ENCODE measurements at places on chromosomes 16 and 17.

- no peak for DNase-seq
These were observed 12.1 kb downstream of the TBC1D26 start for GRCh38 chr17:15744074-15744676.

DNA sequence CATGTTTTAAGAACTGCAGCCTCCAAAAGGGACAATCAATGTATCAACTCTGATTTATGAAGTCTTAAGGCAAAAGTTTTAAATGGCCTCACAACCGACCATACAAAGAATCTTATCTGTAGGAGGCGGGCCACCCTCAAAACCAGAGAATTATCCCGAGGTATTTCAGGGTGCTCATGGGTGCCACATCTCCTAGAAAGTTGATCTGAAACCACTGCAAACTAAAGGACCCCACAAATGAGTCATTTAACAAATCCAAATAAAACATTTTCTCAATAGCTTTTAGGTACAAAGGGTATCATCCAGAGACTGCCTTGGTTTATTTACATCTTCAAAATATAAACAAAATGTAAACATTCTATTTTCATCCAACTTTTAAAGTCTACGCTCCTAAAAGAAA is 6.8 kb downstream of the ERN1 start:
- DNase-seq, result no peak

DNA sequence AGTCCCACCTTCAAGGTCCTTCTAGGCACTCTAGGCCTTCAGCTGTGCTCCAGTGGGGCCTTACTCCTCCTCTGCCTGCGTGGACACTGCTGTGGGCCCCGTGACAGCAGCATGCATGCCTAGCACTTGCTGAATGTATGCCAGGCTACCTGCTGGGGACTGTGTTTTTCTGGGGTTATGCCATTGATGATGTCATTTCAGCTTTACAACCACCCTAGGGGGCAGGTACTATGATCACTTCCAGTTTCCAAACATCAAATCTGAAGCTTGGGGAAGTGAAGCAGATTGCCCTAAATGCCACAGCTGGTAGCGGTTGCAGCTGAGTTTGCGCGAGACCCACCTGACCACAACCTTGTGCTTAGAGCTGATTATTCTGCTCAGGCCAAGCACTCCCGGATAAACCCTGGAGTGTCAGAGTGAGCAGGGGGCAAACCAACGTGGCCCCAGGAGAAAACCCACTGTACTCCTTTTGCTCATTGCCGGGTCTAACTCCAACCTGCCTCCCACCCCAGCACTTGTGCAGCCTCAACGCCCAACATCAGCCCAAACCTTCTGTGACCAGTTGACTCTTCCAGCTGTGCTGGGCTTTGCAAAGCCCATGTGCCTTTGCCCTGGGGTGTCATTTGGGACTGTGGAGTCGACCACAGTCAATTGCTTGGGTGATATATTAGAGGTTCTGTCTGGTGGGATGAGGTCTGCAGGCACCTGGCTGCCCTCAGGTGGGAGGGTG is 168.4 kb downstream of the ENGASE start:
- DNase-seq, result no peak

DNA sequence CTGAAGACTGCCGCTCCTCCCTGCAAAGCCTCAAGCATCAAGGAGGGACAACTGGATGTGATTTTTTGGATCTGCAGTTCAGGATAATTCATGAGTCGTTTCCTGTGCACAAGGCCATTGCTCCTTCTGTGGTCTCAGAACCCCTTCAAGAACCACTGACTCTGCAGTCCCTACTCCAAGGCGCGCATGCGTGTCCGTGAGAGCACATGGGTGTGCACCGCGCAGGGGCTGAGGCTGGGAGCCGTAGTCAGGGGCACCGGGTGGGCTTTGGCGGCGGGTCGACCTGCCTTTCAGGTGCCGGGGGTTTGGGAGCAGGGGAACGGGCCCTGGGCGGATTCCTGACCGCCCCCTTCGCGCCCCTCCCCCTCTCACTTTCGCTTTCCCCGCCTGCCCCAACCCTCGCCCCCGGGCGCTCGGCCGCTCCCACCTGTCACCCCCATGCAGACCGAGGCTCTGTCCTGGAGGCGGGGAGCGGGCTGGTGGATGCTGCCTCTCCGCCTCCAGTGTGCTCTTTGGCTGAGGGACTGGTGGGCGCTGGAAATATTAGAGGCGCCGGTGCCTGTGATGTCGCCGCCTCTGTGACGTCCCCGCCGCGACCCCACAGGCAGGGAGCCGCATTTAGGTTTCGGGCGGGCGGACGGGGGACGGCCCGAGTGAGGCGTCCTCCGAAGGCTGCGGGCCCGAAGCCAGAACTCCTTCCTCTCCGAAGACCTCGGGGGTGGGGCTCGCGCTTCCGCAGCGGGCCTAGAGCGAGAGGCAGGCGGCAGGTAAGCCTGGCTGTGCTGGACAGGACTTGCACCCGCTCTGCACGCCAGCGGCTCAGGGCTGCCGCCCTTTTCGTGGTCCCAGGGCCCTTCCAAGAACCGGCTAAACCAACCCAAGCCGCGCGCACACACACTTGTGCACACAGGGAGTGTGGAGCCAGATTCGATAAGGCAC is at the start of gene SPATA32:
TSS of gene SPATA32 (minus strand) at position 518 of the 939 bp plus-strand sequence. CDS start at position 440, 78 bp downstream.
- peak; percentile 41 for DNase-seq

GRCh38 chr17:3712811-3713463 is 10.8 kb upstream of the HASPIN start:
- no peak for DNase-seq

DNA sequence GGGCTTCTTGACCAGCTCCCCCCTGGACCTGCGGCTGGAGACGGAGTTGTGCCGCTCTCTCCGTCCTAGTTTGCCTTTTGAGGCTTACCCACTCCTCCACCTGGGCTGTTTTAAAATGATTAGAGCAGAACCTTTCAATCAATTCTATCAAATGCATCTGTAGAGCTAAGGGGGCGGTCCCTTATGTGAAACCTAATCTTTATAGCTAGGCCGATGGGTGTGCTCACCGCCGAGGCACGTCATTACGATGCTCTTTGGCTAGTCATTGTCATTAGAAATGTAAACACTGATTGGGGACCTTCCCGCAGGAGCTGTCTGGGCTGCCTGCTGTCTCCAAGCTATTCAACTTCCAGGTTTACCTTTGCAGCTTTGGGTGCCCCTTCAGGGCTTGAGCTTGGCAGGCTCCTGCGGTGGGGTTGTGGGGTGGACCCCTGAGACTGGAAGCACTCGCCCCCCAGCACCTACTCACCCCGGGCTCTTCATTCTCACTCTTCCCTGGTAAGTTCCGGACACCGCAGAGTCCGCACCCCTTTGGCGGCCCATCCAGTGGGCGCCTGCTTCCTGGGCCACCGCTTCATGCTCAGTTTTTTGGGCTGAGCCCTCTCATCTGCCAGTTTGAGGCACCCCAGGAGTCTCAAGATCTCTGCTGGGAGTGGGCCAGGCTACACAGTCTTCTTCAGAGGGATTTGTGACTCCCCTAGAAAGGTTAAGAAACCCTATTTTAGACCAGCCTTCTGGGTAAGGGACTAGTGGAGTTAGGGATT is 20.9 kb upstream of the IL17C start:
- no peak for DNase-seq

DNA sequence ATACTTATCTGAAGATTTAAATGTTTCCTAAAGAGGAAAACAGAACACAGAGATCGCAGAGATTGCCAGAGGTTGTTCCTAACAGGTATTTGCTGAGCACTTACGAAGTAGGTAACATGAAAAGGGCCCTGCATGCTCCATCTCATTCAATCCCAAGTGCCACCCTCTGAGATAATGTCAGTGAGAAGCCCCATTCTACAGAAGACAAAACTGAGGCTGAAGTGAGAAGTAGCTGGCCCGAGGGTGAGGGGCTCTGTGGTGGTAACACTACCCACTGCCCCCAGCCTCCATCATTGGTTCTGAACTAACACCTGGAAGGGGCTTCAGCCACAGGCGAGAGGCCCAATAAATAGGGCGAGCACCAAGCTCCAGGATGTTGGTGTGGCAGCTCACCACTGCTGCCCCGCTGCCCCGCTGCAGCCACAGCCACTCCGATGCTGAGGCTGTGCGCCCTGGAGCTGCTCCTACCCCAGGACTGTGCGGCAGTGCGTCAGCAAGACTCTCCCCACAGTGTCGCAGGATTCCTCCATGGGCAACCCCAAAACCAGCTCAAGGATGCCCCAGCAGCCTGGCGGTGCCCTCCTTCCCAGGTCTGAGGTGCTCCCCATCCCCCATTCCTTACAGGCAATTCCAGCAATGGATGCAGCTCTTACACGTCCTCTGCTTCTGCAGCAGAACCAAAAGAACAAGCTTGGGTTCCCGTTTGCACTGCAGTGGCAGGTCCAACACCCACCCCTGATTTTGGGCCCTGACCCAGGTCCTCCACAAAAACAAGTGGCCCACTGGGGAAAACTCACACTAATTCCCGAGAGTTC is 10.3 kb downstream of the FLCN start:
- no peak for DNase-seq

GRCh38 chr16:78761427-78761826 is 662.0 kb downstream of the WWOX start:
- DNase-seq, result no peak

DNA sequence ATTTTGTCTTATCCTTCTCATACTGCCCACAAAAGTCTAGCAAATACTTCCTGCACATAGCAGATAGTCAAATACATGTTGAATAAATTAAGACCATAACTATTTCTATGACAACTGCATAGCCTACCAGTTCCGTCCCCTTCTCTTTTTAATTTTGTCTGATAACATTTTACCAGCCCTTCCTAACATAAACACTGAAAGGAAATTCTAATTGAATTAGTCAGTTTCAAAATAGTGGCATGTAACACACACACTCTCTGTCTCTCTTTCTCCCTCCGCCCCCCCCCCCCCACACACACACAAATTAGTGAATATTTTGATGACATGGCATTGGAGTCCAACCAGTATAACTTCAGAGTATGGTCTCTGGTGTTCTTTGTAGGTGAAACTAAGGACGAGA is 41.8 kb downstream of the TNRC6C start:
- no peak for DNase-seq

- DNase-seq, result no peak
These were observed 695.8 kb downstream of the TOX3 start for GRCh38 chr16:51851111-51851510.

DNA sequence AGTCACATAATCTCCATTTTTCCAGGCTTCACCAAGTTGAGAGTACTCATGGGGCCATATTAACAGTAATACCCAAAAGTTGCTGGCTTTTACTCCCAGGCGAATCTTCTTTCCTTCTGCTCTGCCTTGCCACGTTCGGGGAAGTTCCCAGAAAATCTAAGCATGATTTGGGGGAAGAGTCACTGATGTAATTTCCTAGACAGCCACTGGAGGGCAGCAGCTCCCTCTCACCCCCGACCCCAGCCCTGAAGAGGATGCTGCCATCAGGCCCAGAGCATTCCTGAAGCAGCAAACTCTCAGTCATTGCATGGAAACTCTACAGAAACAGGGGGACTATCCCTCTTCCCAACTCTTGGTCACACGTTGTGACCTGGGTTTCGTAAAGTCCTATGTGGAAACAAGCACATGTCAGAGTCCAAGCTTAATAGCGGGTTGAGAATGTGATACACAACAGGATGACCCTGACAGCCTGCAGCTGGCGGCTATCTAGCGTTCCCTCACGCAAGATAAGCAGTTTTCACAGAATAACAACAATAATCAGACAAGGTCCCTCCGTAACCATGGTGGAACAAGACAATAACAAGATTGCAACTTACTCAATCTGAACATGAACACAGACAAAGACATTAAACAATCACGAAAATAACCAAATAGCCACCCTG is 43.8 kb upstream of the DHX40 start:
- peak; percentile 25 for DNase-seq

DNA sequence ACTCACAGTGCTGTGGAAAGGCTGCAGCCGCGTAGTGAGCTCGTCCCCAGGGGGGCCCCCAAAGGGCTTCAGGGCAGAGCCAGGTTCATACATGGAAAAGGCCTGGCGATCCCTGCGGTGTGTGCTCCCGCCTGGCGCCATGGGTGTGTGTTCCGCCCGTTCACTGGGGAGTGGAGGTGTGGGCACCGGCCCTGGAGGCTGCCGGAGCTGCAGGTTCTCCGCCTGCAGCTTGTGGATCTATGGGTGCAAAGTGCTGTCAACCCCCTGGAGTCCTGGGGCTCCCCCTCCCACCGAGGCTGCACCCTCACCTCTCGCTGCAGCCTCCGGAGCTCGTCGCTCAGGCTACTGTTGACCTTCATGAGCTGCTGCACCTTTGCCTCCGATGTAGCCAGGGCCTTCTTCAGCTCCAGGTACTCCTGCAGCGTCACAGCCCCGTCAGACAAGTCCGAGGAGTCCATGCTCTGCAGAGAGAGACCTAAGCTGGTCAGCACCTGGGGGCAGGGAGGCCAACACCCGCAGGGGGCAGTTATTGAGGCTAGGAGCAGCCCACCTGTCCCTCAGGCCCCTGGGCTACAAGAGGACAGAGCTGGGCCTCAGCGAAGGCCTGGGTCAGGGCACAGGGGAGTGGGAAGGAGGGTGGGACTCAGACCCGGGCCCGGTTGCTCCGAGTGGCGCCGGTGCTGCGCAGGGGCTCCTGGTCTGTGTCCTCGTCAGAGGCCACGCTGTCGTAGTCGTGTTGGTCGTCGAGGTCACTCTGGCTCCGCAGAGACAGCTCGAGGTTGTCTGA is 7.9 kb downstream of the TP53I13 start:
- no peak for DNase-seq

DNA sequence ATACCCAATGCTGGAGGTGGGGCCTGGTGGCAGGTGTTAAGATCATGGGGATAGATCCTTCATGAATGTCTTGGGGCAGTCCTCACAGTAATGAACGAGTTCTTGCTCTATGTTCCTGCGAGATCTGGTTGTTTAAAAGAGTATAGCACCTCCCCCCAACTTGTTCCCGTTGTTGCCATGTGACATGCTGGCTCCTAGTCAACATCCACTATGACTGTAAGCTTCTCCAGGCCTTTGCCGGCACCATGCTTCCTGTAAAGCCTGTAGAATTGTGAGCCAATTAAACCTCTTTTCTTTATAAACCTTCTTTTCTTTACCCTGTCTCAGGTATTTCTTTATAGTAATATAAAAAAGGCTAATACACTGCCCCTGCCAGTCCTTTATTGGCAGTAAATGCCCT is 33.3 kb downstream of the RANBP10 start:
- DNase-seq, result no peak

DNA sequence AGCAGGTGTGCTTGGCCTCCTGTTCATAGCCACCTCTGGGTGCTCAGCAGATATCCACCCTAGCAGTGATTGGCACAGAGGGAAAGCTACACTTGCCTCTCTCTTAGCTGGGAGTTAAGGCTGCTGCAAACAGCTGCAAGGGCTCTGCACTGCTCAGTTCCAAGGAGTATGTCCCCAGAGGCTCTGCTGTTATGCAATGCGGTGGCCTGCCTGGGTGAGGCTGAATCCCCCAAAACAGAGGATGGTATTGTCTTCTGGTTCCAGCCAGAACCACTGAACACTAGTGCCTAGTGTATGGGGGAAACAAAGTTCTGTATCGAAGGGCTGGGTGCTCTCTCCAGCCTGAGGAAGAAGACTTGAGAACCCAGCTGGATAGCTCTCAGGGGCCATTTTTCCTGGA is 16.8 kb downstream of the TMEM94 start:
- DNase-seq, result no peak

DNA sequence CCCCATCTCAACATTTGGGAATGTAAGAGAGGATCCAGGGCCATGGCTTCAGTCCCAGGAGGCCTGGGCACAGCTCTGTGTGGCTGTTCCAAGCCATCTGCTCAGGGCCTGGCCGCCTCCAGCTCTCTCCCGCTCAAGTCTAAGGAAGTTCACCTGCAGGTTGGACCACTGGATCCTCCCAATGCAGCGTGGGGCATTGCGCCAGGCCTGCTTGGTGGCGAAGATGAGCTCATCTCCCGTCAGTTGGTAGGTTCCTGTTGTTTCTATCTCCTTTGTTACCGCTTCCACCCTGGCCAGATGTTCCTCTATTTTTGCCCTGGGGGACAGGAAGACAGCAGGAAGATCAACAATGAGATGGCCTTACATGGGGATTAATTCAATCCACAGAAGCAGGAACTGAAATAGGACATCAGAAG is 17.5 kb downstream of the NOS2 start:
- DNase-seq, result no peak
